ENCODE measurements at places on chromosomes 3 and 15.

DNA sequence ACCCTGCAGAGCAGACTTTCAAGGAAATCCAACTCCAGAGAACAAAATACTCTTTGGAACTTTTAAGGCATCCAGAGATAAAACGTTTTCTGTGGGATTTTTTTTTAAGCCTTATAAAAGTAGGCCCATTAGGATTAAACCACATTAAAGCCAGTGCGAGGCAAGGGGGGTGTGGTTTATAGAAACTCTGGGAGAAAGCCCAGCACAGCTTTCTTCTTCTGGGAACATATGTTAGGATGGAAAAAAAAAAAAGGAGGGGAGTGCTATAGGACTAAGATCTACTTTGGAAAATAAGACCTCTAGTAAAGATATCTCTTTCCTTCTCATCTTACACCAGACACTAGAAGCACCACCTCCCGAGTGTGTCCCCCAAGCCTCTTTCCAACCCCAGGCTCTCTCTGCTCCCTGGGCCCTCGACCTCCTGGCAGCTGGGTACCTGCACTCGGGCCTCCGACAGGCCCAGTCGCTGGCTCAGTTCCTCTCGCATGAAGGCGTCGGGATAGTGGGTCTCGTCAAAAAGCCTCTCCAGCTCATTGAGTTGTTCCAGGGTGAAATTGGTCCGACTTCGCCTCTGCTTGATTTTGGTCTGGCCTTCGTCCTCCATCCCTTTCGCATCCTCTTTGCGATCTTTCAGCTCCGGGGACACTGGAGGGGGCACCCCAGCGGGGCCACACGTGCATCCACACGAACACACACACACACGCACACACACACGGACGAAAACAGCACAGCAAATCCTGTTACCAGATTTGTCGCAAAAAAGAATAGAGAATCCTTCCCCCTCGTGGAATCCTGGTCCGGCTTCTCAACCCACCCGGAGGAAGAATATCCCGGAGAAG is 3.8 kb downstream of the SHOX2 start:
- DNase-seq = no peak

DNA sequence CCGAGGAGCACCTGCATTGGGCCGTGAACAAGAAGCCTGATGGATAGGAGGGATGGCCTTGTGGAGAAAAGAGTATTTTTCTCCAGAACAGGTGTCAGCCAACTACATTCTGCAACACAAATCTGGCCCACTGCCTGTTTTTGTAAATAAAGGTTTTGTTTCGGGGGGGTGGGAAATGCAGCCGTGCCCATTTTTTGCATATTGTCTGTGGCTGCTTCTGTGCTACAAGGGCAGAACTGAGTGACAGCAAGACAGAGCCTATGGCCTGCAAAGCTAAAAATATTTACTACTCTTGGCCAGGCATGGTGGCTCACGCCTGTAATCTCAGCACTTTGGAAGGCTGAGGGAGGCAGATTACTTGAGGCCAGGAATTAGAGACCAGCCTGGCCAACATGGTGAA is 95.9 kb upstream of the AKAP13 start:
- DNase-seq = no peak

DNA sequence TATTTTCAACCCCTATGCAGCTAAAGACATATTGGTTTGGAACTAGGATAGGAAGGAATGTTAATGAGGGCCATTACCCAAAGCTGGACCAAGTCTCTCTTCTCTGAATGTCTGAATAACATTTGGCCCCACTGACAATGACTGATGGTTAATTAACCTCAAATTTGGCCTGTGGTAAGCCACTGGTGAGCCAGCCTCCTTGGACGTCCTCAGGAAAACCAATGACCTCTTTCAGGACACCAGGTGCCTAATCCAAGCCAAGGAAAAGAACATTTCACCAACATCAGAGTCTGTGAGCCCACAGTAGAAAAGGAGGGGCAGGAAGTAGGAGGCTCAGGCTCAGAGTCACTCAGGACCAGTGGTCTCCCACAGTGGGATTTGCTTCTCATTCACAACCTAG is 56.4 kb upstream of the ETV5 start:
- no peak for DNase-seq

GRCh38 chr3:56456117-56456516 is 12.2 kb downstream of the ERC2 start:
- DNase-seq = no peak

- no peak for DNase-seq
These were observed 7.6 kb downstream of the EPHB3 start for GRCh38 chr3:184568924-184569829.

DNA sequence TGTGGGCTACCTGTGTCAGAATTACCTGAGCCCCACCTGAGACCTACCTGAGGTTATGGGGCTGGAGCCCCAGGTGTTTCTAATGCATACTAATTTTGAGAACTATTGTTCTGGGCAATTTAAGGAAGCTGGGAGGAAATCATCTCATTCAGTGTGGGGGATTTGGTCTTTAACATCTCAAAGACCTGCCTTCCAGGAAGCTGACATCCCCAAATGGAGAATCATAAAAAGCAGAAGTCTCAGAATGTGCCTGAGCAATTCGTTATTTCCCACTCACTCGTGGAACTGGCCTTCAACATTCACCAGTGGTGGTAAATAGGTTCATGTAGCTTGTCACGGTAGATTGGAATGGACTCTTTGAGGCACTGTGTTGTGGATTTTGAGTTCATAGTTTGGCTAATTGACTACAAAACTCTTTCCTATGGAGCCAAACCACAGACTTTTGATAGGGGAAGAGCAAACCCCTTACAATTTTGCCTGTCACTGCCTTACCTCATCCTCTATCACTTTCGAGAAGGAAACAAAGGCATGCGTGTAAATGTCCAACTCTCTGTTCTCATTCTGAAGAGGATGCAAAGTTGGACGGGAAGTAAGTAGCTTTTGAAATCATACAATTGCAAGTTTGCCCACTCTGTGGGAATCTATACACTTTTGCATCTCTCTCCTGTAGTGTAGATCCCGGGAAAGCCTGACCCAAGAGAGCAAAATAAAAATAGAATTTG is 521.0 kb upstream of the MDFIC2 start:
- no peak for DNase-seq

GRCh38 chr3:66610562-66610909 is 109.7 kb upstream of the LRIG1 start:
- no peak for DNase-seq

DNA sequence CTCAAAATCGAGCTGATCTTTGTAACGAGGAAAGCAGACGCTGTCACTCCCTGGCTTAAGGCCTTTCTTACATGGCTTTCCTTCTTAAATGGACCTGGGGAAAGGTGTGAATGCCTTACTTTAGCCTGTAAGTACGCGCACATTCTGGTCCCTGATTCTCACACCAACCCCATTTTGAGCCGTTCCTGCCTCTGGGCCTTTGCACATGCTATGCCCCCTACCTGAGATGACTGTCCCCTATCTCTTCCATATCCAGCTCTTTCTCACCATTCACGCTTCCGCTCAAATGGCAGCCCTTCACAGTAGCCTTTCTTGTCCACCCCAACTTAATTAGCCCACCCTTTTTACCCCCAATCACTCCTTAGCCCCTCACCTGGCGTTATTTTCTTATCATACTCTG is 496.7 kb downstream of the SHQ1 start:
- DNase-seq = no peak

DNA sequence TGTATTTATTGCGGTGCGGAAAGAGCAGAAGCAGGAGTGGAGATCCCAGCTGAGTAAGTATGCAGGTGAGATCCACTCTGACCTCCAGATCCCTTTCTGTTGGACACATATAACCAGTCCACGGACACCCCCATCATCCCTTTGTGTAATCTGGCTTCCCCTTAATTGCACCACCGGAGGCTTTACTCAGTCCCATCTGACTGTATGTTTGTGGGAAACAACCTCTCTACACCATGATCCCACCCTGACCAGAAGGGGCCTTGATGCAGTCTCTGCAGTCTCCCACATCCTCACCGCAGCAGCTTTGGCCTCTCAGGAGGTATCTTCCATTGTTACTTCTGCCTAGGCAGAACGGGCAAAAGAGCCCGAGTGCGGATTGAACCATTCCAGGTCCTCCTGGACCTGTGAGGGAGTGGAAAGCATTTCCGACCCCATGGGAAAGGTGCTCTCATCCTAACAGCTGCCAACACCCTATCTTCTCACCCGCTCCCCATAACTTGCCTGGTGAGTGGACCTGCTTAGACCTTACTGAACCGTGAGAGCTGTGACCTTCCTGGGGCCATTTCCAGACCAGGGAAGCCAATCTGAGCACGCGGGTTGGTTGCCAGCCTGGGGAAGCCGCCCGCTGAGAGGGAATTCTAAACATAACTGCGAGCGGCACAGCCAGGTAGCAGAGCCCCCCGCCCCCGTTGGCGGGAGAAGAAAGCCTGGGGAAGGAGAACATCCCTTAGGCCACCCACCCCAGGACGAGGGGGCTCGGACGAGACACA is 1.1 kb downstream of the SLCO2A1 start:
- DNase-seq = no peak
